ENCODE measurements at places on chromosomes 7 and 10. TPM values are rescaled to one million over a fixed set of nuclear protein-coding genes. Genes with fewer than 3 reads are reported as not detected.

Gene VWA2
- not detected for total RNA-seq

Gene TSPAN12
- total RNA-seq = not detected

Gene MMD2
- not detected for total RNA-seq

Gene CLRN3
- not detected for total RNA-seq

Gene FEZF1
- total RNA-seq = not detected

Gene GJD4
- not detected for total RNA-seq

Gene CCL24
- not detected for total RNA-seq

Gene PLXDC2
- 3.4 TPM for total RNA-seq

Gene NEUROG3
- total RNA-seq = not detected

Gene FXYD4
- not detected for total RNA-seq

Gene PRF1
- total RNA-seq = 11.1 TPM

Gene PDE6C
- not detected for total RNA-seq

Gene ADCY1
- total RNA-seq = not detected

Gene VPS37D
- not detected for total RNA-seq

Gene ANLN
- 0.82 TPM for total RNA-seq

Gene PAX4
- total RNA-seq = not detected

Gene OIT3
- total RNA-seq = not detected

Gene CLCN1
- not detected for total RNA-seq

Gene ADK
- total RNA-seq = 23.5 TPM

Gene CREB5
- not detected for total RNA-seq

Gene FOXI2
- not detected for total RNA-seq

Gene OGDHL
- total RNA-seq = not detected

Gene CRHR2
- not detected for total RNA-seq

Gene CDK1
- 0.70 TPM for total RNA-seq

Gene ZCCHC24
- 0.58 TPM for total RNA-seq

Gene LIPM
- total RNA-seq = not detected

Gene SLC26A3
- not detected for total RNA-seq

Gene ACSL5
- 39.7 TPM for total RNA-seq

Gene RNF133
- not detected for total RNA-seq

Gene WDR86
- not detected for total RNA-seq

Gene EFCAB10
- not detected for total RNA-seq

Gene ASB15
- not detected for total RNA-seq

Gene GCK
- total RNA-seq = 0.29 TPM

Gene TLX1
- not detected for total RNA-seq

Gene HPSE2
- not detected for total RNA-seq

Gene MPP7
- total RNA-seq = 44.7 TPM

Gene AKR1D1
- not detected for total RNA-seq

Gene DLX6
- total RNA-seq = not detected

Gene KNDC1
- 0.97 TPM for total RNA-seq

Gene HMX3
- not detected for total RNA-seq

Gene CPA4
- not detected for total RNA-seq

Gene INMT
- total RNA-seq = 5.0 TPM

Gene BMPER
- total RNA-seq = 0.81 TPM

Gene SDHAF3
- total RNA-seq = 16.5 TPM

Gene FANK1
- total RNA-seq = 0.35 TPM

Gene GNAT3
- not detected for total RNA-seq

Gene ORC5
- total RNA-seq = 25.4 TPM

Gene GRM3
- not detected for total RNA-seq

Gene OPN4
- not detected for total RNA-seq

Gene SFTPD
- not detected for total RNA-seq

Gene CHAT
- not detected for total RNA-seq

Gene RBM20
- 0.16 TPM for total RNA-seq

Gene PRTFDC1
- total RNA-seq = 0.89 TPM

Gene PPP1R3A
- total RNA-seq = not detected

Gene SRRM3
- not detected for total RNA-seq
